ENCODE measurements at places on chromosomes 2 and 18. TPM values are rescaled to one million over a fixed set of nuclear protein-coding genes. Genes with fewer than 3 reads are reported as not detected.

GPR35 gene
- 0.44 TPM for total RNA-seq

CAPN10 gene
- total RNA-seq = 33.3 TPM

SLC16A14 gene
- 3.3 TPM for total RNA-seq

DPP4 gene
- 17.8 TPM for total RNA-seq

ACADL gene
- total RNA-seq = 21.3 TPM

VAMP5 gene
- total RNA-seq = 132 TPM

CLEC4F gene
- 0.38 TPM for total RNA-seq

HOXD1 gene
- 1.8 TPM for total RNA-seq

CROCC2 gene
- total RNA-seq = not detected

ABCG8 gene
- total RNA-seq = not detected

MC5R gene
- not detected for total RNA-seq

CFAP65 gene
- total RNA-seq = not detected

SERPINB4 gene
- not detected for total RNA-seq

IMPA2 gene
- 42.4 TPM for total RNA-seq

TXNDC2 gene
- not detected for total RNA-seq

NCKAP5 gene
- total RNA-seq = 4.3 TPM

LIMS2 gene
- total RNA-seq = 32.4 TPM

All from subcutaneous adipose tissue (tissue), 4 donors.